ENCODE measurements at places on chromosomes 5 and 9.
A peak's percentile ranks its signal among the peaks of the same experiment; 100 is the strongest.

GRCh38 chr9:130579738-130580463 is 524 bp downstream of the FUBP3 start:
- no peak for DNase-seq

DNA sequence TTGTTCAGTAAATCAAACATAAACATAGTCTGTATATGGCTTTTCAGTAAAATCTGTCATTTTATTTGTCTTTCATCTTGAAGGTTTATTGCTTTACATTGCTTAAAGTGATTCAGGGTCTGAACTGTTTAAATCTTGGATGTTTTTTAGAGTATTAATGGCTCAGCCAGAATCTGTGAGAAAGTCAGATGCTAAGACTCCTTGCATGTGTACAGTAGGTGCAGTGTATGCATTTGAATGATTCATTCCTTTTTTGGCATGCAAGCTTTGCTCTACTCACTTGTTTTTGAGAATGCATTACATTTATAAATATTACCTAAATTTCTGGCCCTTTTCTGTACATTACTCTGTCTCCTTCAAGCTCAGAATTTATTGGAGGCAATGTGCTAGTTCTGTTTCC is 271.0 kb upstream of the RIOK2 start:
- DNase-seq: no peak

DNA sequence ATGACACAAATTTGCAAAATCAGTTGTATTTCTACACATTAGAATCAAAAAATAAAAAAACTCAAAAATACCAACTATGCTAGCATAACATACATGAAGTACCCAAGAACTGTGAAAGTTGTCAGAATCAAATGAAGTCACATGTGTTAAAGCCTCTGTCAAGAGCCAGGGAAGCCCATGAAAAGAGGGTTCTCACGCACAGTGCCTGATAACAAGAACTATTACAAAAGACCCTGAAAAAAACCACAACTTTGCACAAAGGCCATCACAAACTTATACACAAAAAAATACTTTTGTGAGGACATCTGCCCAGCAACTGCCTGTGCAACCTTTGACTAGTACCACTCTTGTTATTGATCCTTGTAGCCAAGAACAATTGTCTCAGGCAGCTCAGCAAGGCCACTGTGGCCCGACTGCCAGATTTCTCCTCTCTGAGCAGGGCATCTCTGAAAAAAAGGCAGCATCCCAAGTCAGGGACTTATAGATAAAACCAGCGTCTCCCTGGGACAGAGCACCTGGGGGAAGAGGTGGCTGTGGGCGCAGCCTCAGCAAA is 28.9 kb upstream of the HNRNPA0 start:
- no peak for DNase-seq

DNA sequence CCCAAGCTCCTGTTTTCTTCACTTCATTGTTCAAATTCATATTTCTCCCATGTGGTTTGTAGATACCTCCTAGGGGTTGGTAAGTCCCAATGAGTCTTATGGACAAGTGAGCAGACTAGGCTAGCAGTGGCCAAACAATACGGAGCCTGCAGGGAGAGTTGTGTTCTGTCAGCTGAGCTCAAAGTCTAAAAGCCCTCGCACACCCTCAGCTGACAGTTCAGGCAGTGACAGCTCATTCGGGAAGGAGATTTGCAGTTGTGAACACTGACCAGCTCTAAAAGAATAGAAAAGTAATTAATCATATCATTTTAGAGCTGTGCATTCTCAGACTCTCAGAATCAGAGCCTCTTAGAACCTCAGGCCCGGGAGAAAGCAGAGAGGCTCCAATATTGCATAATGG is 95.1 kb downstream of the SH3TC2 start:
- DNase-seq: no peak

GRCh38 chr5:759111-759751 is 25.3 kb downstream of the ZDHHC11B start:
- DNase-seq: peak; percentile 35

DNA sequence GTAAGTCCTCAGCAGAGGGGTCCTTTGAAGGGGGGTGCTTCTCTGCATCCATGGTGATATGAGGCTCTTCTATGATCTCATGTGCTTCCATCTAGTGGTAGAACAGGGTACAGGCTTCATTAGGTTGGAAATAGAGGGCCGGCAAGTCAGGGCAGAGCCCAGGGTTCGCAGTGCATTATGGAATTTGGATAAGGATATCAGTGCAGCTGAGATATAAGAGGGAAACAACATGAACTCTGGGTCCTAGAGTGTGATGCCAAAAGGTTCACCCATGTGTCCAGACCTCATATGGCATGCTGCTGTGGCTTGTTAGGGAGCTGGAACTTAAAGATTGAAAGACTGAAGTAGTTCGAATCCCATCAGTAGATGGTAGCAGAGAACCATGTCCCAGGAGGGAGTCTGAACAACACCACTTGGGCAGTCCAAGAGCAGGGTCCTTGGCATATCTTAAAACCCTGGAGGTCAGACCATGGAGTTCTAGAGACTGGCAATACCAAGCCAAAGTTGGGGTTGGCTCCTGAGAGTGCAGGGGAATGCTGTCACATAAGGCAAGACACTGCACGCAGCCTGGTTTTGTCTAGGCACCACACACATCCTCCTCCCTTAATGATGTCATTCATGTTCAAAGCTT is 2.3 kb downstream of the FAM221B start:
- DNase-seq: peak; percentile 34

- DNase-seq: no peak
These were observed 2.5 kb downstream of the PTPDC1 start for GRCh38 chr9:94086486-94087345.

DNA sequence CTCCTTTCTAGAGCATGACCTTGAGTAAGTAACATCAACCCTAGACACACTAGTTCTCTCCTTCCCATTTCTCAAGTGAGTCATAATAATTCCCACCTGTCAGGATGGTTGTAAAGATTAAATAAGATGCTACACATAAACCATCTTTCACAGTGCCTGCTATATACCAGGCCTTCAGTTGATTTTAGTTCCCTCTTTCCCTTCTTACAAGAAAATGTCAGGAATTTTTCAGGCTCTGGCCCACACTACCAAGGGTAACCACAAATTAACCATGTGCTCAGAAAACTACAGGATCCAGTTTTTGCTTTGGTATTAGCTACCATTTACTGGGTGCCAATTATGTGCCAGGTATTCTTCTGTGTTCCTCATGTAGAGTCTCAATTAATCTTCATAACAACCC is 42.7 kb upstream of the RARS1 start:
- DNase-seq: no peak

DNA sequence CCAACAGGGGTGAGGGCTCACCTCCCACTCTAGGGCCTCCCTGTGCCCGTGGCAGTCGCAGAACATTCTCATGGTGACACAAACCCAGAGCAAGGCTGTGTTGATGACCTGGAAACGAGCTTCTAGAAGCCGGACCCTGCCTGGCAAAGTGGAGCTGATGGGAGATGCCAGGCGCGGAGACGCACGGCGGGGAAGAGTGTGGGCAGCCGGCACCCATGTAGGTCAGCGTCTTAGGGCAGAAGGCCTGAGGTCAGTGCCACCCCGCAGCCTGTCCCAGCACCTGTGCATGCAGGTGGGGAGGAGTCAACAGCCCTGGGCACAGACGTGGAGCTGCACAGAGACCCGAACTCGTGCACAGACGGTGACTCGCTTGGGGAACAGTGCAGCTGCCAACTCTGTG is 5.4 kb downstream of the SLC6A18 start:
- DNase-seq: no peak

- no peak for DNase-seq
These were observed 3.4 kb downstream of the CCNI2 start for GRCh38 chr5:132750471-132751230.

DNA sequence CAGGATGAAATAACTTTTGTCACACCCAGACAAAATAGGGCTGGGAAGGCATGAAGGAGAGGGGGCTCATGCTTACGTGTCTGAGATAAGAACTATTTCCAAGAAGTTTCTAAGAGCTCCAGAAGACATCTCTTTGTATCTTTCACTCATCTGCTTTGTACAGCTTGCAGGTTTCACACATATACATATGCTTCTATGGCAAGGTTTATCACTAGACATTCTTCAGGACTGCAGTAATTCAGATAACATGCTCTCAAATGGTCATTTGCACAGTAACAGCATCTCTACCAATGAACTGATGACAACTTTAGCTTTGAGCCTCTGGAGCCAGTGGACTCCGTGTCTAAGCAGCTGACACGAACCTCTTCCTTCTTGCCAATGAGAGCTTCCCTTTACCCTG is 3.2 kb downstream of the OR1J1 start:
- no peak for DNase-seq

DNA sequence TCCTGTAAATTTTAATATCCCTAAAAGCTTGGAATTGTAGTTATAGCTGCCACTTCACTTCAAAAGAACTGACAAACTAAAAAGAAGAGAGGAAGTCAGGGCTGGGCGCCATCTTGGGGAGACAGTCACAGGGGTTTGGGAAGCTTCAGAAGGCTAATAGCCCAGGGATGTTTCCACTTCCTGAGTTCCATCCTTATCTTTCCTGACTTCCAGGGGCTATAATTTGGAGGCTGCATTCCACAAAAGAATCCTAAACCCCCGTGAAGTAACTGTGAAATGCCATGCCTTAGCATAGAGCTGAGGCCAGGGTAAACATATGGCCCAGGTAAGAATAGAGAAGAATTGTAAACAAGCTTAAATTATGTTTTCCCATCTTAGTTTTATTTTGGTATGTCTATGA is 75.4 kb upstream of the LPAR1 start:
- no peak for DNase-seq

- DNase-seq: no peak
These were observed 203.6 kb downstream of the SNX18 start for GRCh38 chr5:54721116-54721515.

GRCh38 chr9:108568093-108568492 is 287.7 kb downstream of the ACTL7B start:
- DNase-seq: no peak

- no peak for DNase-seq
These were observed 788.4 kb downstream of the TLE4 start for GRCh38 chr9:80359941-80360881.

GRCh38 chr5:84393969-84394368 is 9.3 kb upstream of the EDIL3 start:
- no peak for DNase-seq

GRCh38 chr5:141517312-141517711 is 28.4 kb downstream of the PCDHGC5 start:
- DNase-seq: no peak

GRCh38 chr5:150340614-150341255 is 16.8 kb upstream of the TCOF1 start:
- DNase-seq: no peak

DNA sequence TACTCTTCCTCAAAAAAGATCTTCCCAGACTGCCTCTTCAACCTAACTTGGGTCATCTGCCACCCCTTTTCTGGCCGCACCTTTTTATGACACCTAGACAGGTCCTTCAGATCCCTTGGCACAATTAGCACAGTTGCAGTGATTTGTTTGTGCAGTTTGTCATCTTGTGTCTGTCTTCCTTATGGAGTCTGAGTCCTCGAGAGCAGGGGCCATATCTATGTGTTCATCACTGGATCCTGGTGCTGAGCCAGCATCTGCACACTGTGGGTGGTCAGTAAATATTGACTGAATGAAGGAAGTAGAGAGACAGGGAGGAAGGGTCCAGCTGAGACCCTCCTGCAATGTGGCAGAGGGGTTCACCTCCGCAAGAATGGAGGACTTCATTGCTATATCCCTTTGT is 14.4 kb downstream of the ERGIC1 start:
- no peak for DNase-seq

DNA sequence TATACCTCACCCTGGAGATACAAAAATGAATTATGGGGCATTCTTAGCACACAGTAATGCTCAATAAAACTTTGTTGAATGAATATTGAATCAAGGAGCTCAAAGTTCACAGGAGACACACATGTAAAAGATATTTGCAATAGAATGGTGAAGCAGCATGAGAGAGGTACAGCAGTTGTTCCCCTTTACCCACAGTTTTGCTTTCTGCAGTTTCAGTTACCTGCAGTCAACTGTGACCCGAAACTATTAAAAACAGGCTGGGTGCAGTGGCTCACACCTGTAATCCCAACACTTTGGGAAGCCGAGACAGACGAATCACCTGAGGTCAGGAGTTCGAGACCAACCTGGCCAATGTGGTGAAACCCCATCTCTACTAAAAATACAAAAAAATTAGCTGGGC is 2.4 kb upstream of the OR5C1 start:
- DNase-seq: no peak

GRCh38 chr5:12073426-12073825 is 169.2 kb upstream of the CTNND2 start:
- DNase-seq: no peak

GRCh38 chr5:133466556-133467334 is 145.6 kb downstream of the FSTL4 start:
- no peak for DNase-seq

DNA sequence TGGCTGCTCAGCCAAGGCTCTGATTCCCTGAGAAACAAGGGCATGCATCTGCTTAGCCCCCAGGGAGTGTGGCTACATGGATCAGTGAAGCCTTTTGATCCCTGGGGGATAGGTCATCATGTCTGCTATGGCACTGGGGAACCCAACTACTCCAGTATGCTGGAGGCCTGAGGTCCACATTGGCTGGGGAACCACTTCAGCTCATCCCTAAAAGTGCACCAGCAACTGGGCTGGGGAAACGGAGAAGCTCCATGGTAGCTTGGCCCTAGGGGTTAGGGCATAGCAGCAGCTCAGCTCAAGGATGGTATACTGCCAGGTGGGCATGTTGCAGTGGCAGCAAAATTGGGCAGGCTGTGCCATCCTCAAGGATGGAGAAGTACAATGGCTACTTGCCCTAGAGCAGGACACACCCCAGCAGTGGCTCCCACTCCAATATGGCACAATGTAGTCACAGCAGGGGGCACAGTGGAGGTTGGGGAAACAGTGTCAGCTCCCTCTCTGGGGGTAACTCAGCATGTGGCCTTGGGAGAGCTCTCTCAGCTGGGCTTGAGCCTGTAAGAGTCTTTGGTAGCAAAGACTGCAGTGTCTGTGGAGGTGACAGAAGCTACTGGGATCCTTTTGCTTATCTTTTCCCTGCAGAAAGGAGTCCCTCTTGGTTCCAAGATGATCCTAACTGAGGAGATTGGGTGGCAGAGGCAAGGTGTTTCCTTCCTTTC is 111.5 kb upstream of the FSTL4 start:
- DNase-seq: no peak

GRCh38 chr5:161311965-161312364 is 234.6 kb downstream of the GABRB2 start:
- no peak for DNase-seq

DNA sequence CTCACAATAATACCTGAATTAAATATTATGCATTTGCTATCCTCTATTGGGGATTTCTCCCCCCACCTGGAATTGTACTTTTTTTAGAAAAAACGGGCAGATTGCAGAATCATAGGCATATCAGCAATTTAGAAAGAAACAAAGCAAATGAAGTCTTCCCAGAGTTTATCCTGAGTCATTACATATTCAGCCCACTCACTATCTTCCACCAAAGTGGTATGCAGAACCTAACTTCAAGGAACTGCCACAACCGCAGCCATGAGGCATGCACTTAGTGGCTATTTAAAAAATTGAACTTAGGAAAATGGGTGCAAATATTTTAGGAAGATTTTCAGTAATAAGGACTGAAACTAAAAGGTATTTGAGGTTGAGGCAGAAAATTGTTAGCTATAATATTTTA is 48.6 kb downstream of the UBAP1 start:
- DNase-seq: no peak

All from activated CD4-positive, alpha-beta T cell treated with anti-CD3 and anti-CD28 coated beads, Interleukin-2, amount 50 U/mL, for 24 hours (primary cell).